ENCODE measurements at places on chromosomes 7 and 10.

GRCh38 chr10:12975266-12975665 is 26.2 kb downstream of the CCDC3 start:
- DNase-seq = no peak

- DNase-seq = no peak
These were observed 1040.2 kb upstream of the SORCS1 start for GRCh38 chr10:108204528-108205305.

- DNase-seq = no peak
These were observed 109.7 kb downstream of the HIP1 start for GRCh38 chr7:75629044-75629443.

DNA sequence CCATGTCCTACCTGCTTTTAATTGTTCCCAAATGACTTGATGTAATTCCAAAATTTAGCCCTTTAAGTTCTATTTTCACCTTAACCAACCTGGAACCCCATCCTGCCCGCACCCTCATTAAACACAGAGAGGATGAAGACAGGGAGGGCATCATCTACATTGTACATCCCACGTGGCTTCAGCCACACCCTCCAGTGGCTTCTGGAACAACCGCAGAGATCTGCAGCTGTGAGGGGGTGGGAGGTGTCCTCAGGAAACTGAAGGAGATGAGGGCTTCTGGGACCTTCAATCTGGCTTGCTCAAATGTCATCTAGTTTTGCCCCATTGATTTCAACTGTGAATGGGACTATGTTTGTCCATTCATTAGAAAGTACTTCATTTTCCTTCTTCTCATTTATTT is 39.0 kb downstream of the AKR1B1 start:
- no peak for DNase-seq

DNA sequence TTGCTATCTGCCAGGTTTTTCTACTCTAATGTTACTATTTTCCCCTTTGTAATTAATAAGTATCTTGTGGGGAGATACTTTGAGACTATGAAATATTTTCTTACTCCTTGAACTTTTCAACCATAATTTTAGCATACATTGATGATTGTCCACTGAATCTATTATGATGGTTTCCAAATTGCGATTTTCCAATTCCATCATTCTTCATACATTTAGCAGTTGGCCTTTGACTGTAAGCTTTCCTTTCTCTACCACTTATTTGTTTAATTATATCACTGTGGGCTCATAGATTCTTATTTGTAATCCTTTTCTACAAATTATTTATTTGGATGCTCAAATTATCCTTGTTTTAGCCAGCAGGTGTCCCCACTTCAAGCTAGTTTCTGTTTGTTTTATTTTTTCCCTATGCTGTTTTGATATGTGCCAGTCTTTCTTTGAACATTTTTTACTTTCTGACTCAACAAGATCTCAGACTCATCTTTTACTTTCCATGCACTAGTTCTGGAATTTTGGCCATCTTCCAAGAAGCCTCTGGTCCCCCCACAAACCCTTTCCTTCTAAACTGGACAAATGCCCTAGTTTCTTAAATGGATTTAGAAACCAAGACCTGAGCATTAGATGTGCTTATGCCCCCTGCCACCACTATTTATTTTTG is 11.4 kb upstream of the MRPS16 start:
- DNase-seq = no peak

- DNase-seq = no peak
These were observed 237.9 kb downstream of the C7orf25 start for GRCh38 chr7:42673951-42674350.

GRCh38 chr7:26468625-26469024 is 177.0 kb downstream of the SNX10 start:
- no peak for DNase-seq

- DNase-seq = no peak
These were observed 15.4 kb downstream of the GLUD1 start for GRCh38 chr10:87079106-87079836.

GRCh38 chr7:522951-523314 is 3.3 kb upstream of the PDGFA start:
- no peak for DNase-seq

DNA sequence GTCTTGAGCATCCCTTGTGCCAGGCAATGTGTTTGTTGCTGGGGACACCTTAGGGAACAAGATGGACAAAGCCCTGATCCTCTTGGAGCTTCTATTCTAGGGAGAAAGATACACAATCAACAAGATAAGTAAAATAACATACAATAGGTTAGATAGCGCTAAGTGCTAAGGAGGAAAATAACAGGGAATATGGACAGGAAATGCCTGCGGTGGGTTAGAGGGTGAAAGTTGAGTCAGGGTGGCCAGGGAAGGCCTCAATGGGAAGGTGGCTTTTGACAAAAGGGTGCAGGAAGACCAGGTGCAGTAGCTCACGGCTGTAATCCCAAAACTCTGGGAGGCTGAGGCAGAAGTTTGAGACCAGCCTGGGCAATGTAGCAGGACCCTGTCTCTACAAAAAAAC is 38.3 kb upstream of the MYL10 start:
- no peak for DNase-seq
